ENCODE measurements at places on chromosomes 16 and 17.

DNA sequence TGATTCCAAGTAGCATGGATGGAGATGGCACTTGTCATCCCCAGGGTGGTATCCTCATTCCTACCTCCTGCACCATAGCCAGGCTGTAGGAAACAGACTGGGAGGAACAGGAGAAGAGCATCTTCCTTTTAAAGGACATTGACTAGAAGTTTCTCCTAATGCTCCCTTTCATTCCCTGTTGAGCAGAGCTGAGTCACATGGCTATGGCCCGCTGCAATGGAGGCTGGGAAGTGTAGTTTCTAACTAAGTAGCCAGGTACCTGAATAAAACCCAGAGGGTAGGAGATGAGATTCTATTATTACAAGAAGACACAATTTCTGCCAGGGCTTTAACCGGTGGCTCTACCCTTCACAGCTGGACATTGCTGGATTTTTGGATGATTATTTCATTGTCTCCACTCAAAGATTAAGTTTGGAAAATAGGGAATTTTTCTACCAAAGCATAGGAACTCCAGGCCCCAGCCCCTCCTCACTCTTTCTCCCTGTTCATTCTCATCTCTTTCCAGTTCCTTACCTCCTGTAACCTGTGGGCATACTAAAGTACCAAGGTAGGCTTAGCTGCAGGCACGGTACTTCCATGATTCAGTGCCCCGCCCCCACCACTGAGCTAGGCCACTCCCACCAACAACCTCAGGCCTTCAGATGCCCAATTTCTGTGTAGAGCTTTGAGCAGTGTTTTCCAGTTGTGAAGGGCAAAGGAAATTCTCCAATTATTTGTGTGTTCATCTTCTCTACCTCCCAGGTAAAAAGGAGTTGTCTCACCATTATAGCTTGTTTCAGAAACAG, 378.3 kb downstream of the CDH13 start:
- no peak for DNase-seq

DNA sequence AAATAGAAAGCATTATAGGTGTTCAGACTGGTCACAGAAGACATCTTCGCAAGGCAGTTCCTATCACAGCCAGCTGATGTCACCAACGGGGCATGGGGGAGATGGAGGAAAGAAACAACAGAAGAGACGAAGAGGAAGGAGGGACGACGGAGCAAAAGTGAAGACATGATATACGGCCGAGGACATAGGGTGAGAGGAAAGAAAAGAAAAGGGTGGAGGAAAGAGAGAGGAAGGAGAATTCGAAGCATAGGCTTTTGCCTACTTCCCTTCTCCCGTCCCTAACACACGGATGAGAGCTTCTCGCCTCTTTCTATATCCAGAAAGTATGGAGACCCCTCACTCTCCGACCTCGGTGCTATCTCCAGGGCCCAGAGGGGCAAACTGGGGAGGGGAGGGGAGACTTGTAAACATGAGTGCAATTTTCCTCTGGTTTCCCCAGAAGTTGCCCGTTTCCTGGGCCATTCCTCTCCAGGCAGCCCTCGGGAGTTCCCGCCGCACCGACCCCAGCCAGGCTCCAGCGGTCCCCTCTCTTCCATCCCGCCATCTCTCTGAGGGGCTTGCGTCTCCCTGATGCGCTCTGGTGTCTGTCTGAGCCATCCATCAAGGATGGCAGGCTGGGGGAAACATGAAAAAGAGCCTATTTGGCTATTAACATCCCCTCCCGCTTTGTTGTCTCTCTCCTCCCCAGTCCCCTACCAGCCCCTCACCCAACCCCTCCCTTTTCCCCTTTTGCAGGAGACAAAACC, 26.0 kb downstream of the COPZ2 start:
- DNase-seq: peak; percentile 70

- no peak for DNase-seq
These were observed 3.4 kb downstream of the FBXO39 start for GRCh38 chr17:6779411-6779810.

DNA sequence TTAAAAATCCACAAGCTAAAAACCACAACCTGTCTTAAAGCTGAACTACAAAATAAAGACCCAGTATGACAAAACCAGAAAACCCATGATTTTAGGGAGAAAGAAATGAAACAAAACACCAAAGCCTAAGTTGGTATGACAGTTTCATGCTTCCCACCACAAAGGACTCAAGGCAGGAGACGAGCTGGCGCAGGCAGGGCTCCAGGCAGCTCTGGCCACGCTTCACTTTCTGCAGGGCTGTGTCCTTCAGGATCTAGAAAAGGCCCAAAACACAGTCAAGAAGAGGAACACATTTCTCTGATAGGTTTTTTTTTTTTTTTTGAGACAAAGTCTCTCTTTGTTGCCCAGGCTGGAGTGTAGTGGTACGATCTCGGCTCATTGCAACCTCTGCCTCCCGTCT, 75.3 kb downstream of the WDR59 start:
- no peak for DNase-seq

DNA sequence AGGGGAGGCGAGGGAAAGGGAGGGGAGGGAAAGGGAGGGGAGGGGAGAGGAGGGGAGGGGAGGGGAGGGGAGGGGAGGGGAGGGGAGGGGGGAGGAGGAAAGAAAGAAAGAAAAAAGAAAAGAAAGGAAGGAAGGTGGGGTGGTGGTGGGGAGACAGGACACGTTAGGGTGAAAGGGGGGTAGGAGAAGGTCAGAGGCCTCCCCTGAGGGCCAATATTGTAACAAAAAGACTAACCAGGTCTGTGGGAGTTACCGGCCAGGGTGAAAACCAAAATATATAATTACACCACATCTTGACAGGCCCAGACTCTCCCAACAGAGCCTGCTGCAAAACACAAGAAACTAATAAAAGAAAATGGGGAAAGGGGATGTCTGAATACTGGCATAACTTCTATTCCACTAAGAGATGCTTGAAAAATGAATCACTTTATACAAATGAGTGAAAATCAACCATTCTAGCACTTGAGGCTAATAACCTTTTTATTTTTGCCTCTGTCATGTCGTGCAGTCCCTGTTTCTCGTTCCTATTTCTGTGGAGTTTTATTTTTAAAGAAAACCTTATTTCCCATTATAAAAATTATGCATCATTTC, 10.0 kb downstream of the WDR45B start:
- DNase-seq: no peak

DNA sequence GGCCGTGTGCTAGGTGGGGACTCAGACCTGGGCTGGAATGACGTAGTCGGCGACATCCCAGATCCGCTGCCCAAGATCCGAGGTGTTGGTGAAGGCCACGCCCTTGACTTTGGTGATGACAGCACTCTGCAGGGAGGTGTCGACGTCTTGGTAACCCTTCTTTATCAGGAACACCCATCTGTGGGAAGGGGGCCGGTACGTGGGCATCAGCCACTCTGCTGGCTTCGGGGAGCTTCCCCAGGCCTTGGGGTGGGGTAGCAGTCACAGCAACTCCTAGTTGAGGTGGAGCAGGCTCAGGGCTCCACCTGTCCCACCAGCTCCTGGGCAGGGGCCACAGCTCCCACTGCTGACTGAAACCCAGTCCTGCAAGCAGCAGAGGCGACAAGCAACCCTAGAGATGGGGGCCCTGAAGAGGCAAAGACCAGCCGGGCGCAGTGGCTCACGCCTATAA, 4.3 kb downstream of the P2RX5 start:
- DNase-seq: no peak

DNA sequence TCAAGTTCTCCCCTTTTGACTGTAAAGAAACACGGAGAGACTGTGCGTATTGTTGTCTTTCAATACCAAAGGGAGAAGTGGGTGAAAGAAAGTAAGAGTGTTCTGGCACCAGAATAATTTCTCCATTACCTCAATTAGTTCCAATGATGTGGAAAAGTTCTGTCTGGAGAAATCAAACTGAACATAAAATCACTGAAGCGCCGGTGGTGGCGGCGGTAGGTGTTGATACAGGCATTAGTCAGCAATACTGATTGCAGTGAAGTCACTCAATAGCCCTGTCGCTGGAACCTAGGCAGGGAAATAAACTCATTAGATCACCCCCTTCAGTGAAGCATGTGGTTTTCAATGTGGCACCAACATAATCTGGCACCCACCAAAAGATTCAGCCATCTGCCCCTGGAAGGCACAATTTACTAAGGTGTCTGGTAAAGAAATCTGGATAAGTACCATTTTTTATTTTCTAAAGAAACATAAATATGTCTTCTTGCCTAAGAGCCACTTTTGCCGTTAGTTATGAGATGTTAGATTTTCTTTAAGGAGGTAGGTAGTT, 274.2 kb upstream of the SOX9 start:
- DNase-seq: no peak

- DNase-seq: peak; percentile 64
These were observed 31.2 kb downstream of the CTU2 start for GRCh38 chr16:88737298-88738150.

GRCh38 chr17:36011201-36011600, 6.6 kb downstream of the CCL23 start:
- DNase-seq: no peak

GRCh38 chr17:48486557-48486956, 44.3 kb downstream of the HOXB1 start:
- no peak for DNase-seq

GRCh38 chr17:73722165-73722564, 77.9 kb upstream of the SDK2 start:
- DNase-seq: no peak

DNA sequence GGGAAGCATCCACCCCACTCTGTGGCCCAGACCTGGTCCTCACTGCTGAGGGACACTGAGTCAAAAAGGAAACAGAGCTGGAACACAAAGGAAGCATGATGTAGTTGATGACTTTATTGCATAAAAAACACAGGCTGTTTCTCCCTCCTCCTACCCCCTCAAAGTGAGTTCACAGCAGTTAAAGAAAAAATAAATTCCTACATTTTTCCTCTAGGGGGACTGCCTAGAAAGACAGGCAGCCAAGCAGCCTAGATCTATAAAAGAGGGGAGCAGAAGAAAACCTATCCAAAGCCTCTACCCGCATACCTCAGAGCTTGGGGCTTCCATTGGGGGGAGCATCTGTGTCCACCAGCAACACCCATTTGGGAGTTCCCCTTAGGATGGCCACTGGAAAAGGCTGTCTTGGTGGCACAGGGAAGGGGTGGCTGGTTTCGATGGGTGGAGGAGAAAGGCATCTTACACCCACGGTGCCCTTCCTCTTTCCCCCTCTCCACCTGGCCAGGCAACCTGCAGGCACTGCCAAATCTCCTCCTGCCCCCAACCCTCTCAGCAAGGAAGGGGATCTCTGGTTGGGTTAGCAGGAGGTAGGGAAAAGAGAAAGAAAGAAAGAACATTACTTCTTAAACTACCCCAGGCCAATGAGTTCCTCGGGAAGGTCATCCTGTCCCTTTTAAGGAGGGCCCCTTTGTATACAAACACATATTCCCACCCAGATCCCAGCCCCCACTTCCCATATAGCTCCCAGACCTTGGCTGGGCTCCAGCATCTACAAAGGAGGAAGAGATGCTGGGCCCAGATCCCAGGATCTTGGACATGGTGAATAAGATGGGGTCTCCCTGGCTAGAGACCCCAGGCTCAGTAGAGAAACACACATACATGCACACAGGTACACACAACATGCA, 4.0 kb upstream of the SCRN2 start:
- no peak for DNase-seq

DNA sequence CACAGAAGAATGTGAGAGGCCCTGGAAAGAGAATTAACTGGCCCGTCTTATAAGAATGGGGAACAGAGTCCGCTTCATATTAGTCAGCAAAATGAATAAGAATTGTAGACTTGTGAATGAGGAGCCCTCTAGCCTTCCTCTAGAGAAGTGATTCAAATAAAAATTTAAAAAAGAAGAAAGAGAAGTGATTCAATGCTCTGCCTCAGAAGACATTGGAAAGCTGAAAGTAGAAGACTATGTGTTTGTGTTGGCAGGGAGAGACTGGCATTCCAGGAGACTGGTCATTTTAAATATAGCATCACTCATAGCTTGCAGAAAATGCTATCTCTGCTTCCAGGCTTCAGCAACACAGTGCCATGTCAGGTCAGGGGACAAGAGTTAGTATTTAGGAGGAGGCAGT, 190.6 kb upstream of the HS3ST3A1 start:
- no peak for DNase-seq

DNA sequence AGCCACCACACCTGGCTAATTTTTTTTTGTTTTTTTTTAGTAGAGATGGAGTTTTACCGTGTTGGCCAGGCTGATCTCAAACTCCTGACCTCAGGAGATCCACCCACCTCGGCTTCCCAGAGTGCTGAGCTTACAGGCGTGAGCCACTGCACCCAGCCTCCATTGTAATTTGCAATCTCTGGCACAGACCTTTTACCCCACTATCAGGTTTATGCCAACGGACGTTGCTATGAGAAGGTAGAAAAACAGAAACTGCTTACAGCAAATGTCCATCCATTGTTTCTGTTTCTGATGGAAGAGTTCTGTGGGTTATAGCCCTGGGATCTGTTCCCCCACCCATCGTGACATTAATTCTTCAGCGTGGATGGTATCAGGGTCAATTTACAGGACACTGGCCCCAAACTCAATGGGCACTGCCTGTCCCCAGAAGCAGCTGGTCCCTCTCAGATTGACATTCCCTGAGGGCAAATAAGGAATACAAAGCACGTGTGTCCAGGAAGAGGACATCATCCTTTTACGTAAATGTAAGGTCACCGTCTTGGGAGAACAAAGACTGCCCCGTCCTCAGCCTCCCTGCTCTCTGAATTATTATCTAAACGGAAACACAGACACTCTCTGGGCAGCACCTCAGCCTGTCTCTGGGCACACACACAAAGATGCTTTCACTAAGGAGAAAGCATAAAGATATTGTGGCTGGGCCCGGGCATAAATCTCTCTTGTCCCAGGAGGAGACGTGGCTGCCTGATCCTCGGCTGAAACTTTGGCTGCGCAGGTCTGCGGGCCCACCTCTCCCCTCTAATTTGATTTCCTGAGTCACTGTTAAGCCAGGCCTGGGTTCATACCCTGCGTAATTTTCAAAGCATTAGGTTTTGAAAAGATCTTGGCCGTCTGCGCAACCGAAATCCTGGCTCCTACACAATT, 5.2 kb downstream of the KCNG4 start:
- no peak for DNase-seq

DNA sequence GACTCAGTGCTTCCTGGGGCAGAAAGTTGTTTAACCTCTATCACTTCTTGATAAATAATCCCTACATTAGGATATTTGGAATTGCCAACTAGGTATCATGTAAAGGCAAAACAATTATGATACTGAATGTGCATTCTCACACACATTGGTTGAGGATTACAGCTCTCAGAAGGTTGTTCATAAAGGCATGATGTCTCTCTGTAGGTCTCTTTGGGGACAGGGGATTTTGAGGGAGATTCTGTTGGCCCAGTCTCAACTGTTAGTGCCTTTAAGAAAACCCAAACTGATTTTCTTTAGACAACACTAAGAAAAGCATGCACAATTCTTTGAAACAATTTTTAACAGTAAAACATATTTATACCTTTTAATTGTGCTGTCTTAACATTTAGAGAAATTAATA, 56.5 kb downstream of the GNAO1 start:
- no peak for DNase-seq

GRCh38 chr16:51919736-51920135, 627.2 kb downstream of the TOX3 start:
- DNase-seq: no peak

GRCh38 chr17:68205251-68205807, 42.5 kb upstream of the AMZ2 start:
- DNase-seq: peak; percentile 93

Data from MM.1S (cell line).